Pulmonary artery endothelial cell (primary cell): ENCODE measurements at places on chromosomes 2 and 18. TPM values are rescaled to one million over a fixed set of nuclear protein-coding genes. Genes with fewer than 3 reads are reported as not detected.

The CHPF gene
- 0.35 and 0.86 TPM in 2 replicates for total RNA-seq

The FIGN gene
- 0.99 and 1.4 TPM in 2 replicates for total RNA-seq

The CNDP2 gene
- 100 and 129 TPM in 2 replicates for total RNA-seq

The PJVK gene
- total RNA-seq: 0.46 and 1.3 TPM in 2 replicates

The AQP12A gene
- total RNA-seq: not detected in 2 replicates

The ADNP2 gene
- total RNA-seq: 17.3 and 17.7 TPM in 2 replicates

The PROKR1 gene
- not detected in 2 replicates for total RNA-seq

The KIF1A gene
- total RNA-seq: 0.07 TPM in 1 of 2 replicates, not detected in the other
